ENCODE measurements at places on chromosomes 1 and 21.
A peak's percentile ranks its signal among the peaks of the same experiment; 100 is the strongest.

DNA sequence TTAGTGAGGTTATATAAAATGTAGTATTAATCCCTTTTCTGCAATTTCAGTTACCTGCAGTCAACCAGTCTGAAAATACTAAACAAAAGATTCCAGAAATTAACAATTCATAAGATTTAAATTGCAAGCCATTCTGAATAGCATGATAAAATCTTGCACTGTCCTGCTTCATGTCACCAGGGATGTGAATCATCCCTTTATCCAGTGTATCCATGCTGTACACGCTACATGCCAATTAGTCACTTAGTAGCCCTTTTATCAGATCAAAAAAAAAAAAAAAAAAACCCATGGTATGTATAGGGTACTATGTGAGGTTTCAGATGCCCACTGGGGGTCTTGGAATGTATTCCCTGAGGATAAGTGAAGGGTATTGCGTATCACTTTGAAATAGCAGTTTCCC lies 191.3 kb upstream of the HP1BP3 start:
- DNase-seq = no peak

DNA sequence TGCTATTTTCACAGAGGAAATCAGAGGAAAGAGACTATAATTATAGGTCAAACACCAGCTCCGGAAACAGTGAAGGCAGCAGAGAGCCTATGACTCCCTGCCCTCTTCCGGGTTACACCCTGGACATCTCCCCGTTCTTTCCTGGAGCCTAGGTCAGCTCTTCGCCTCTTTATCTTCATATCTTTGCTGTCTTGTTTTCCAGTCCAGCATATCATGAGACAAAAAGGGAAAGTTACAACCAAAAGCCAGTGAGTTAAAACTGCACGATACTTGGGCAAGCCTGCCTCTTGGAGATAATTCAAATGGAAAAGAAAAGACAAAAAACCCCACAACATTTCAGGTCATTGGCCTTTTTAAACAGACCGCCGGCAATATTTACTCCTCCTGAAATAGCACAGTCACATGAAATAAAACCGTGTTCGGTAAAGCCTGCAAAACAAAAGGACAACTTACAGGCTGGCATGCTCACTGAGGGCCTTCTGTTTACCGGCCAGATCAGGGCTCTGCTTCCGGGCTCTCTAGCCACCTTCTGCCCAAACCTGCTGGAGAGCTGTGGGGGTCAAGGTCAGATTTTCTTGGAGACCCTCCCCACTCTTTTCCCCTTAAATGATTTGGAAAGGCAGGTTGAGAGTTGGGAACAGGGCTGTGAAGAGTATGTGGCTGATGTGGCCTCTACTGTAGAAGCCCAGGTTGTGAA lies 42.8 kb upstream of the PPP2R5A start:
- peak; percentile 40 for DNase-seq

DNA sequence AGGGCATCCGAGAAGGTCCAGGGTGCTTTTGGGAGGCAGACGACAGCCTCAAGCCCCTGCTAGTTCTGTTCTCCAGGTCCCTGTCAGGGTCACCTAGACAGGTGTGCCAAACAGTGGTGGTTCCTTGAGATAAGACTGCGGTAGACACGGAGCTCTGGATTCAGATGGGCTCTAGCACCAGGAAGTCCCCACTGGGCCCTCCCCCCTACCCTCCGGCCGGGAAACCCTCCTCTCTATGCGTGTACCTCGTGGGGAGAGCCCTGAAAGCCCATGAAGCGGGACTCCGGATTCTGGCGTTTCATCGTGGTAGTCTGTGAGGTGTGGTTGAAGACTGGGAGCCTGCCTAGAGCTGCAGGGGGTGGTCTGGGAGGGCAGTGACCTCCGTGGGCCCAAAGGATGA lies 2.1 kb upstream of the KCNA2 start:
- DNase-seq = peak; percentile 47

GRCh38 chr1:63127376-63127775 lies 195.0 kb upstream of the FOXD3 start:
- no peak for DNase-seq

GRCh38 chr1:23699280-23700179 lies 7.9 kb downstream of the RPL11 start:
- no peak for DNase-seq

GRCh38 chr1:196875935-196876334 lies 11.9 kb upstream of the CFHR4 start:
- no peak for DNase-seq

GRCh38 chr1:185512442-185512841 lies 195.4 kb upstream of the IVNS1ABP start:
- no peak for DNase-seq

DNA sequence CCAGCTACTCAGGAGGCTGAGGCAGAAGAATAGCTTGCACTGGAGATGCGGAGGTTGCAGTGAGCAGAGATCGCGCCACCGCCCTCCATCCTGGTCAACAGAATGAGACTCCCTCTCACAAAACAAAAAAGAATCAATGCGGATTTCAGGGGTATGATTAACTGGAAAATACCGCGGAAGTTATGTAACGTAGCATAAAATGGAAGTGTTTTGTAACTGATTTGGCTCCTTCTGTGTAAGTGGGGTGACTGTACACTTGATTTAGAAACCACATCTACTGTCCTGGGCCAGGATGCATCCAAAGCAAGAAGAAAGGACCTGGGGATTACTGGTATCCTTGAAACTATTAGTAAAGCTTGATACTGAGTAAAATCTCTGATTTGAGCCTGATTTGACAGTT lies 3.1 kb upstream of the VAMP4 start:
- DNase-seq = no peak

DNA sequence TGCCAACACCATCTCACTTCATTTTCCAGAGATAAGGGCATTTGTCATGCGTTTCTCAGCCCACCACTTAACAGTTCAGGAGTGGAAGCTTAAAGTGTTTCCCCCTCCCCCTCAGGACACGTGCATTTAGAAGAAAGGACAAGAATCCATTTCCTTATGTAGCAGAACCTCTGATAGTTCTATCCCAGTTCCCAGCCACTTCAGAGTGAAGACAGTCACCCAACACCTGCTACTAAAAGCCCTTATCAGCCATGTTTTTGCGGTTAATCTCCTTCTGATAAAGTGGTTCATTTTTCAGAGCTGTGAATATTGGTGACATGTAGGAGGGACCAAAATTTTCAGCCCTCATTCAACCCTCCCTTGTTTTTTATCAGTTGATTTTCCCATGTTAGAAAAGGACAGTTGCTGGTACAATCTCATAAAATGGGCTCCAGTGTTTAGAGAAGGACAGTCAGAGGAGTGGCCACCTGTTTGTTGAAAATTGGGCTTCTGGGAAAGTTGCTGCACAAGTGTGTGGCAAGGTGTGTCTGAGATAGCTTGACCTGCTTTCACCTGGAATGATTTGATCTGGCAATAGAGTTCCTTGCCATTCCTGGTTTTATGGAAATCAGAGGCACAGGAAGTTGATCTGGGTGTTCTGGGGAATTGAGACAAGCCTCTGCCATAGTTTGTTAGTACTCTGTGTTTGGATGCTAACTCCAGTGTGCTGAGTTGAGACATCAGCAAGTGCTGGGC lies 114.0 kb downstream of the PPP1R12B start:
- no peak for DNase-seq

GRCh38 chr1:160353223-160353622 lies 10.0 kb downstream of the NCSTN start:
- no peak for DNase-seq

DNA sequence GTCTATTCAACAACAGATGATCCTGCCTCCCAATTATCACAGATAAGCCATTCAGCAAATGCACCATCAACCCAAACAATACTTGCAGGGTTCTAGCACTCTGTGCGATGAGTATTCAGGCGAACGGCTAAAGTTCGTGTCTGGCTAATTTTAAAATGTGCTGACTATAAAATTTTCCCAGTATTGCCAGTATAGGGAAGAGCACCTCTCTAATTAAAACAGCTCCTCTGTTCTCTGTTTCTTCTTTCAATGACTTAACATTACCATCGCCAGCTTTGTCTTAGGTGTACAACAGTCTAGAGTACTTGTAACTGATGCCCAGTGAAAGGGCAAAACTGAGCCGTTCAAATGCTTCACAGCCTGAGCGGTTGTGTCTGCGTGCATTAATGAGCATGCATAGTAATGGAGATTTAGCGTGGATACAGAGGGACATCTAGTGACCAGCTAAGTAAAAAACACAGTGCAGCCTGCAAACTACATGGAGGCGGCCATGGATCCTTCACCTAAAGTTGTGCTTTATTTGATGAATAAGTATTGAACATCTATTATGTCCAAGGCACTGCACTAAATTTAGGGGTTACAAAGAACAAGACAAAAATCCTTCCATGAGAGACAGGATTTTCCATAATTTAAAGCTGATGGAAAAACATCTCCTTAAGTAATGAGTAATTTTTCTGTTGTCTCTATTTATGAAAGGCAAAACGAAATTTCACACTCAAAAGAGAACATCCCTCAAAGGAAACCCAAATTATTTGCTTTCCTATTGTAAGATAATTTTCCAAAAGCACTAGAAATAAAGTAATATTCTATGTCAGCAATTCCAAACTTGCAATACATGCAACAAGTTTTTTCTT lies 120.0 kb downstream of the SETD4 start:
- no peak for DNase-seq

GRCh38 chr1:228979774-228980173 lies 244.5 kb downstream of the RHOU start:
- no peak for DNase-seq

GRCh38 chr21:41895643-41896493 lies 16.7 kb upstream of the PRDM15 start:
- DNase-seq = no peak

- DNase-seq = no peak
Measured at GRCh38 chr1:32291145-32291707, 657 bp upstream of the HDAC1 start.

DNA sequence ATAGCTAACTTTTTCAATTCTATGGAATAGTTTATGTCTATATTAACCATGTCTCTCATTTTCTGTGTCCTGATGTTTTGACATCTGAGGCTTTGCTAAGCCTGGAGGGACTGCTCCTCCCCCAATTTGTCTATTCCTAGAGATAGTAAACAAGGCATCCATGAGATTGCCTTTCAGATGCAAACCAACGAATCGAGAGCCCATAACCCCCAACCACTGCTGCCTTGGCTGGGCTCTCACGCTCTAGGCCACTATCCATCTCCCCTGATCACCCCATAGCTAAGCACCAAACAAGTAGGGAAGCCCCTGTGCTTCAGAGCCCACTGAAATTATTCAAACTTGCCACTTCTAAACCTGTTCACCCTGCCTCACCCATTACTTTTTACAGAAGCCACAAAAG lies 437.7 kb downstream of the SETD4 start:
- DNase-seq = no peak

DNA sequence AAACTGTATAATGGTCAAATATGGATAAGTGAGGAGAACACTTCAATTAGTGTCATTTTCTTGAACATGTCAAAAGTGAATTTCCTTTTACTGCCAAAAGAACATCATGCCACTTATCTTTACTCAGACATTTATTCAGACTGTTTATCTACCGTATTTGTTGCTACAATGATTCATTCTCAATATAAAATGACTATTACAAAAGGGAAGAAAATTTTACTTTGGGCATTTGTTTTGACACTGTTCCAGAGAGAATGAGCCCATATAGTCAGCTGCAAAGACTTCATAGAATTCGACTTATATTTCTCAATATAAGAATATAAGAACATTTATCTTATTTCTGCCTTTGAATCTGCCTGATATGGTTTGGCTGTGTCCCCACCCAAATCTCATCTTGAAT lies 1699.1 kb downstream of the BRINP3 start:
- DNase-seq = no peak

GRCh38 chr1:12547586-12548225 lies 70.3 kb downstream of the DHRS3 start:
- no peak for DNase-seq

DNA sequence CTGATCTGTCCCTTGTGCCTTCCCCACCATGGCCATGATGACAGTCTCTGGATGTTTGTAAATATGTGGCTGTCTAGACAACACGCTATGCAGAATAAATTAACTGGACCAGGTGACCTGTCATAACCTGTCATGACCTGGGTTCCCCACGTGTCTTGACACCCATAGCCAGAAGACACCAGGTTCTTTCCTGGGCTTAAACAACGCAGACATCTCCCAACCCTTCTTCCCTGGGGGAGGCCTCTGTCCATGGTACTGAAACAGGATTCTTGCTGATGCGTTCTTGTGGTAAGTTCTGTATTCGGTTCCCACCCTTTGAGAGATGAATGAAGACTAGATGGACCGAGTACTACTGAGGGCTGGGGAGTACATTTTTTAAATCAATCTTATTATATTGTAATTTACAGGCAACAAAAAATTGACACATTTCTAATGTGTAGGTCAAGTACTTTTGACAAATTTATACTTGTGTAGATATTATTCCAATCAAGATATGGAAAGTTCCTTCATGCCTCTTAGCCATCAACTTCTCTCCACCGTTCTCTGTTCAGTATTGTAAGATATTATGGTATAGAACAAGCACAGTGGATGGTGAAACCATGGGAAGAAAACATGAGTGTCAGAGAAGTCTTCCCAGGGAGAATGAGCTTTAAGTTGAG lies 738.8 kb downstream of the PTPRU start:
- no peak for DNase-seq

- DNase-seq = no peak
Measured at GRCh38 chr1:111199329-111199728, 1.1 kb downstream of the DENND2D start.

Data from activated CD8-positive, alpha-beta memory T cell treated with anti-CD3 and anti-CD28 coated beads, Interleukin-2, amount 50 U/mL, for 48 hours (primary cell).